ENCODE measurements at places on chromosomes 2 and 18.
A peak's percentile ranks its signal among the peaks of the same experiment; 100 is the strongest.

- no peaks in the 10 kb centered on the region for H3K27me3 ChIP-seq
- H3K36me3 ChIP-seq = no peaks in the 10 kb centered on the region
- H3K27ac ChIP-seq = no peak overlapping the region
- no peaks in the 10 kb centered on the region for H3K4me1 ChIP-seq
Observed at GRCh38 chr2:237801466-237801865, 2.9 kb downstream of the RBM44 start.

DNA sequence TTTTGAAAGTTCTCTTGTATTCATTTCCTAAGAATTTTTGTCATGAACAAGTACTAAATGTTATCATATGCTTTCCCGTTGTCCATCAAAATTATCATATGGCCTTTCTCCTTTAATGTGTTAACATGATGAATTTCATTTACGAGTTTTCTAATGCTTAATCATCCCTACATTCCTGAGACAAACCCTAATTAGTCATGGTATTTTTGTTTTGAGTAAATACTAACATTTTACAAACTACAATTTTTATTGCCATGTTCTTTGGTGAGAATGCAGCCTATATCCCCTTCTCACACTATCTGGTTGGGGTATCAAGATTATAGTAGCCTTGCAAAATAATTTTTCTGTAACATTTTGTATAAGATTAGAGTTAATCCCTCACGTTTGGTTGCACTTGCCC, 14.5 kb downstream of the SMAD2 start:
- H3K27me3 ChIP-seq = no peaks in the 10 kb centered on the region
- no peak for DNase-seq
- H3K36me3 ChIP-seq = peaks cover 7% of the 10 kb centered on the region
- peak overlapping the region; percentile 52 for H3K27ac ChIP-seq
- H3K4me1 ChIP-seq = peaks cover 62% of the 10 kb centered on the region

DNA sequence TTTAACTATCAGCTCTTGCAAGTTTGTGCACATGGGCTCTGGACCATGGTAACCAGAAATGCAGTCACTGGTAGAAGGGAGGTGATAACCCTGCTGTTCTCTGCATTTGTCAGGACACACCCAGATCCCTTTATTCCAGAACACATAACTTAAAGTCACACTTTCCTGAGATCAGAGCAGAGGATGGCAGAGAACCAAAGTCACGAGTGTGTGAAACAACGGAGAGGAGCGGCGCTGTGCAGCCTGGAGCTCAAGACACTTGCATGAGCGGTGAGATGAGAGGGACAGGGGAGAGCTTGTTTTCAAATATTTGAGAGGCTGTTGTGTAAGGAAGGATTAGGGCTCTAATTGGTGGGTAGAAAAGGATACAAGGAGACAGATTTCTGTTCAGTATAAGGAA, 43.3 kb upstream of the AAK1 start:
- no peak overlapping the region for H3K27ac ChIP-seq
- DNase-seq = no peak
- H3K27me3 ChIP-seq = no peaks in the 10 kb centered on the region
- H3K4me1 ChIP-seq = peaks cover 70% of the 10 kb centered on the region
- no peaks in the 10 kb centered on the region for H3K36me3 ChIP-seq
- no peak overlapping the region for H3K4me3 ChIP-seq

DNA sequence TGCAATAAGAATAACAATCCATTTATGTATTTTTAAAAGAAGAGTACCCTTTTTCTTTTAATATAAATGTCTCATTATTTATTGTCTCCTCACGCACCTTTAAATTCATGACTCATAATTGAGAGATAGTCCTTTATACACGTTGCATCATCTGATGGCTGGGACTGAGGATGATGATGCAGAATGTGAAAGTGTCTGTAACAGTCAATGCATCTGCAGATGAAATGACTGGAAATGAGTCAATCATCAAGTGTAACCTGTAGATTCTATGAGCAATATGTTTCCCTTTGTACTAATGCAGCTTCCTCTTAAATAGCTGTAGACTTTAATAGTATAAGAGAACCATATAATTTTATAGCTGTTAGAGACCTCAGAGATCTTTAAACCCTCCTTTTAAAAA, 26.1 kb upstream of the SYT4 start:
- no peaks in the 10 kb centered on the region for H3K4me1 ChIP-seq
- no peaks in the 10 kb centered on the region for H3K36me3 ChIP-seq
- DNase-seq = no peak

DNA sequence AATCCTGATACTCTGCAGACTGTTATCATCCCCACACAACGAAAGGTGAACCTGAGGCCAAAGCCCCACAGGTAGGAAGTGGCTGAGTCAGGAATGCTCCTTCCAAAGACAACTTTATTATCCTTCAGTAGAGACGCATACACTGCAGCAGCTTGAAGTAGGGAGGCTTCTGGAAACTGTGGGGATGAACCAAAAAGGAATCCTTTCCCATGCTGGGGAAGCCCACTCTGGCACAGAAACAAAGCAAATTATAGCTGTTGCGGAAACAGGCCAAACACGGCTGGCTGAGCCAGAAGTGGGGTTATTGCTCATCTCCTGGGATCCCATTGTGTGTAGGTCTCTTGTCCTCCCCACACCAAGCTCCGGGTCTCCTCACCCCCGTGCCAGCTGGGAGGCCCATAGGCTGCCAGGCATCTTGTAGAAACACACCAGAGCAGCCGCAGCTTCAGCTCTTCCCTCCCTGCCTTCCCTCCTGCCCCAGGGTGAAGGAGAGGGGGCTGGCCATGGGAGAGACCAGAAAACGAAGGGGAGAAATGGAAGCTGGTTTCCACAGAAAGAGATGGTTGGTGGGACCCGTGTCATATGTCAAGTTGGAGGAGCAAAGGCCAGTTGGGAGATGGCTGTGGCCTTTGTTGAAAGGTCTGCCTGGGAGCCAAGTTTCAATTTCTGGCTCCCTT, 176.9 kb upstream of the NABP1 start:
- H3K27me3 ChIP-seq = peaks cover 52% of the 10 kb centered on the region
- no peaks in the 10 kb centered on the region for H3K36me3 ChIP-seq
- DNase-seq = no peak
- no peaks in the 10 kb centered on the region for H3K4me1 ChIP-seq

DNA sequence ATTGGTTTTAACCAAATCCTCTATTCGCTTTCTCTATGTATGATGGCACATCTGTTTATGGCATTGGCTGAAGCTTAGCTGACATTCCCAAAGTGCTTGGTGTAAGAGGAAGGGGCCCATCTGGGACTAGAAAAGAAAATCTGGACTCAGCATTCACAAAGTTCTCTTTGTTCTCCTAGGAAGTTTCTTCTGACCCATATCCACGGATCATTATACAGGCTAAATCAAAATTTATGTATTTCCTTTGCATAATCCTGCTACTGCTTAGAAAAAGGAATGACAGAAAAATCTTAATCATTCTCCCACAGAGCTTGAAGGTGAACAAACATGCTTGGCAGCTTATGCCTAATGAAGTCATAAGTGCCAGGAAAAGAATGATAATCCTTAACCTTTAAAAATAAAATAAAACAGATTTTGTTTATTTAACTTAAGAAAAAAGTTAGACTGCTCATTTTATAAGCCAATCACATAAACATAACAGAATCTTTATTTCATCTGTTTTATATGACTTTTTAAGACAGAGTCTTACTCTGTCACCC, 88.4 kb downstream of the NYAP2 start:
- H3K27me3 ChIP-seq = peaks cover 14% of the 10 kb centered on the region
- H3K27ac ChIP-seq = no peak overlapping the region
- H3K4me1 ChIP-seq = no peaks in the 10 kb centered on the region
- no peak for DNase-seq
- no peak overlapping the region for H3K4me3 ChIP-seq

- no peak overlapping the region for H3K27ac ChIP-seq
- H3K27me3 ChIP-seq = peaks cover 15% of the 10 kb centered on the region
- DNase-seq = no peak
- H3K36me3 ChIP-seq = no peaks in the 10 kb centered on the region
Observed at GRCh38 chr2:110818767-110819481, 86.6 kb downstream of the ACOXL start.

DNA sequence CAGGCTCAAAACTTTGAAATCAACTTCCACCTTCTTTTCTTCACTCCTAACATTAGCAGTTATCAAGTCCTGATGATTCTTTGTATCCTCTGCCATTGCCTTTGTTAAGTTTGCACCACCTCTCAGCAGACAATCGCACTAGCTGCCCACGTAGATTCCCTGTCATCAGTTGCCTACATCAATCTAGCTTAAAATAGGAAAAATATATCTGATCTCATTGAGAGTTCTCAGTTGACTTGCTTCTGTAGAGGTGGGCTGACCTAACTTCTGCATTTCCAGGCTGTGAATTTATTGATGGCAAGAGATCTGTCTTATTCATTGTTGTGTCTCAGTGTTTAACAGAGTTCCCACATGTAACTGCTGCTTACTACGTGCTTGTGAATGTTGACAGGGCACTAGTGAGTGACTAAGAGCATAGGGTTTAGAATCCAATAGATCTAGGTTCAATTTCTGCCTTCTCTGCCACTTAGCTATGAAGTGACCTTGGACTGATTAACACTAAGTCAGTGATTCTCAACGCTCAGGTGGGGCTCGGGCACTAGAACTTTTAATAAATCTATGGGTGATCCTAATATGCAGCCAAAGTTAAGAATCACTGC, 3.7 kb upstream of the INSIG2 start:
- H3K27me3 ChIP-seq = peaks cover 12% of the 10 kb centered on the region
- H3K36me3 ChIP-seq = peaks cover 2% of the 10 kb centered on the region
- H3K4me3 ChIP-seq = no peak overlapping the region
- no peak for DNase-seq
- H3K4me1 ChIP-seq = peaks cover 7% of the 10 kb centered on the region
- H3K27ac ChIP-seq = no peak overlapping the region

- DNase-seq = no peak
- peaks cover 2% of the 10 kb centered on the region for H3K36me3 ChIP-seq
- no peak overlapping the region for H3K27ac ChIP-seq
- no peaks in the 10 kb centered on the region for H3K4me1 ChIP-seq
- H3K27me3 ChIP-seq = peaks cover 2% of the 10 kb centered on the region
- no peak overlapping the region for H3K4me3 ChIP-seq
Observed at GRCh38 chr2:41764131-41764530, 283.7 kb upstream of the PKDCC start.

DNA sequence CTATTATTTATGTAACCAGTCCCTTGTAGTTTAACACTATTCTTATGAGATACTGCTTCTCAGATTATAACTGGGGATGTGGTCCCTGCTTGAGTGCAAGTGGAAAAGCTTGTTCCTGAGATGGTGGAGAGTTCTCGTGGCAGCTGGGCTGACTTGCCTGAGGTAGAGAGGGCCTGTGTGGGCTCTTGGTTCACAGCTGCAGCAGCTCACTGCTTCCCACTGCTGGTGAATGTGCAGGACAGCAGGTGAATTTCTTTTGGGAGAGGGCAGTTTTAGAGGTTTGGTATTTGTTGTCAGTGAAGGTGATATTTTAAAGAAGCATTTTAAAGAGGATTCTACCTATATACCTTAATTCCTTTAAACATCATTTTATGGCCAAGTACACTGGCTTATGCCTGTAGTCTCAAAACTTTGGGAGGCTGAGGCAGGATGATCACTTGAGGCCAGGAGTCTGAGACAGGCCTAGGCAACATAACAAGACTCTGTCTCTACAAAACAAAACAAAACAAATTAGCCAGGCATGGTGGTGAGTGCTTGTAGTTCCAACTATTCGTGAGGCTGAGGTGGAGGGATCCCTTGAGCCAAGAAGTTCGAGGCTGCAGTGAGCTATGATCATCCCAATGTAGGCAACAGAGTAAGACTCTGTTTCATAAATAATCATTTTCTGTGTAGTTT, 94.8 kb downstream of the MTA3 start:
- H3K27me3 ChIP-seq = no peaks in the 10 kb centered on the region
- peak overlapping the region; percentile 9 for H3K27ac ChIP-seq
- peaks cover 7% of the 10 kb centered on the region for H3K4me1 ChIP-seq
- peaks cover 3% of the 10 kb centered on the region for H3K36me3 ChIP-seq
- DNase-seq = peak; percentile 33
- no peak overlapping the region for H3K4me3 ChIP-seq

GRCh38 chr2:151083856-151084795, 177.5 kb downstream of the RBM43 start:
- H3K4me3 ChIP-seq = no peak overlapping the region
- no peaks in the 10 kb centered on the region for H3K4me1 ChIP-seq
- H3K36me3 ChIP-seq = no peaks in the 10 kb centered on the region
- no peak overlapping the region for H3K27ac ChIP-seq

- no peaks in the 10 kb centered on the region for H3K36me3 ChIP-seq
- no peaks in the 10 kb centered on the region for H3K4me1 ChIP-seq
- no peak overlapping the region for H3K27ac ChIP-seq
- H3K27me3 ChIP-seq = peaks cover 50% of the 10 kb centered on the region
- H3K4me3 ChIP-seq = no peak overlapping the region
Observed at GRCh38 chr2:128420776-128421175, 102.1 kb upstream of the HS6ST1 start.

- DNase-seq = no peak
- no peaks in the 10 kb centered on the region for H3K4me1 ChIP-seq
- H3K4me3 ChIP-seq = no peak overlapping the region
- no peaks in the 10 kb centered on the region for H3K27me3 ChIP-seq
- H3K27ac ChIP-seq = no peak overlapping the region
Observed at GRCh38 chr2:198731842-198732399, 725.8 kb downstream of the SATB2 start.

GRCh38 chr18:58298251-58299134, 254.5 kb downstream of the NEDD4L start:
- no peaks in the 10 kb centered on the region for H3K4me1 ChIP-seq
- H3K4me3 ChIP-seq = no peak overlapping the region

DNA sequence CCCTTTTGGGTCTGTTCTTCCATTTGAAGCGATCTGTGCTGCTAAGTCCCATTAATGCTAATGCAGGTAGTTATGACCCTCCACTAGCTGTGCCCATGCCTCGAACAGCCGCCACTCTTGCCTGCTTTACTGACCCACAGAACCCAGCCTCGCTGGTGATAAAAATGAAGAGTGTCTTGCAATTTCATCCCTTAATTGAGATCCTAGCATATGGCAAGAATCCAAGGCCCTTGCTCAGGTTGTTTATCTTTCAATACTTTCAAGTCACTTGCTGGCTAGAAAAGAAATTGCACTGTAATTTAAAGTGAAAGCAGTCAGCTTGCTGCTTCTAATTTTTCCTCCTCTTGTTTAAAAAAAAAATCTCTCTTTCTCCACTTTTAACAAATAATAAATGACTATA, 73.6 kb downstream of the ZNF521 start:
- H3K4me1 ChIP-seq = no peaks in the 10 kb centered on the region
- no peak for DNase-seq
- peaks cover 11% of the 10 kb centered on the region for H3K27me3 ChIP-seq
- H3K27ac ChIP-seq = no peak overlapping the region
- no peak overlapping the region for H3K4me3 ChIP-seq

Measured in central memory CD8-positive, alpha-beta T cell (primary cell).